ENCODE measurements at places on chromosomes 11 and 22. TPM values are rescaled to one million over a fixed set of nuclear protein-coding genes. Genes with fewer than 3 reads are reported as not detected.

OR5AR1 gene
- polyA plus RNA-seq, result not detected

ROBO4 gene
- 43.3 TPM for polyA plus RNA-seq

DNA sequence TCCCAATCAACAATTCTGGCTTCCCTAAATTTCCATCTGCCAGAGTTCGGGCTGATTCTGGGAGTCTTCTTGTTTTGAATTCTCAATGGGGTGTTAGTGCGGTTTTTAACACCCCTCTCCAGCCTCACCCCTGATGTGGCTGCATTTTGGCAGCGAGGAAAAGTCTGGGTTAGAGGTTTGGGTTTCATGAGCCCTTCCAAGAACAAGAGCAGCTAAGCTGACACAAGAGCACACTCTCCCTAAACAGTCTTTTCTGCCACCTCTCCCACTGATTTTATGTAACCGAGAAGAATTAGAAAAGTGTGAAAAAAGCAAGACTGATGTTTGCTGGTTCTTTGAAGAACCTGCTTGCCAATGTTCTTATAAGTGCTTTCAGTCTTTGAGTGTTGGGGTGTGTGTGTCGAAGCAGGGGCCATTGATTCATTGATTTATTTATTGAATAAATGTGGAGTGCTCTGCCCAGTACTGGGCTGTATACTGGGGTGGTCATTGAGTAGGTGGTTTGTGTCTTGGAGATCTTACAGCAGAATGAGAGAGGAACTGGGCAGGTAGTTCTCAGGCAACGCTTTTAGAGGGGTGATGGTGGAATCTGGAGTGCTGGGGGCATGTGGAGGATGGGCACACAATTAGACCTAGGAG lies 101.5 kb downstream of the TRAF6 start:
- DNase-seq, result no peak

DNA sequence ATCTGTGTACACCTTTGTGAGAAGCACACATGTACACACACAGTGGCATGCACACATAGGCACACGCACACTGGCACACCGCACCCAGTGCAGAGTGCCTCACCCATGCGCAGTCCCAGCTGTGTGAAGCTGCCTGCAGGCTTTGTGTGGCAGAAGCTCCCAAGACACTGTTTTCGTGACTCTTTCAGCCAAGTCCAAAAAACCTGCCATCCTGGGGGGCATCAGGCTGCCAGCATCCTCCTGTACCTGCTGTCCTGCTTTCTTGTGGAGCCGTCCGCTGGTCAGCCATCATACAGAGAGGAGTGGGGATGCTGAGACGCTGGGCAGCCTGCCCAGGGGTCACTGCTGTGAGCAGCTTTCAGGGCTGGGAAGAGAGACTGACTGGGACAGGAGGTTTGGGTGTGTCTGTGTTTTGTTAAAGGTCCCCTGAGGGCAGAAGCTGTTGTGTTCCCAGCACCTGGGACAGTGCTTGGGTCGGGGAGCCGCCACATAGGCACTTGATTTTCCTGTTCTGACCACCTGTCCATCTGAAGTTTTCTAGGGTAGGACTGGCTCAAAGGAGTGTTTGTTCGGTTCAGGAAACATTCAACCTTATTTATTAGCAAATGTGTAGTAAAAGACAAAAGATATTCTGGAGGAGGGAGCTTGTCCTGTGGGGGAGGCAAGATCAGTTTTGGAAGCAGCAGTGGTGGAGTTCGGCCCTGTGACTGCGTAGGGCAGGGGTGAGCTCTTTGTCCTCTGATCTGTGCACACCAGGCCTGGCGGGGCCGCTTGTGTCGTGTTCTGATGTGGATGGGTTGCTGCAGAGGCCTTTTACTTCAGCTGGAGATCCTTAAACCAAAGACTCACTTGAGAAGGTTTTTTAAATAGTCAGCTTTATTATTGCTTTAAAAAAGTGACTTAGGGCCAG lies 29.7 kb downstream of the AP2A2 start:
- DNase-seq, result no peak

XKR3 gene
- not detected for polyA plus RNA-seq

GRCh38 chr11:57288771-57289579 lies 35.8 kb downstream of the TNKS1BP1 start:
- DNase-seq, result no peak

DNA sequence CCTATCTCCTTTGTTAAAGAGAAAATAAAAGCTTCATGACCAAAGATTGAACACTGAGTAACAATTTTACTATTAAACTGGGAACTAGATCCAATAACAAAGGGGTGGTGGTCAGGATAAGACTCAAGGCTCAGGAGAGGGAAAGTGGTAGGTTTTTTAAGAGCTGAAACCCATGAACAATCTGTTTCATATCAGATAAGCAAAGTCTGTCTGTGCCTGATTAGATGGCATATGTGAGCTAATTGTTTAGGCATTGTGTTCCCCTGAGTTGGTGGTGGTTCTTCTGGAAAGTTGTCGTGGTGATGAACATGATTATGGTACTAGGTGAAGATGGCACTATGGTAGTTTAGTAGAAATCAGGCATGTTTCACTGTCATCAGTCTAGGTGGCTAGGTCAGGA lies 24.4 kb downstream of the USP47 start:
- no peak for DNase-seq

FAM227A gene
- polyA plus RNA-seq, result 0.77 TPM

- DNase-seq, result no peak
Observed at GRCh38 chr22:26561756-26562417, 28.0 kb downstream of the TPST2 start.

All from hindlimb muscle (tissue), 1 donor.